ENCODE measurements at places on chromosomes 16 and 17. TPM values are rescaled to one million over a fixed set of nuclear protein-coding genes. Genes with fewer than 3 reads are reported as not detected.

The RGS9 gene
- 20.2 TPM for polyA plus RNA-seq

The HBM gene
- polyA plus RNA-seq = not detected

The LLGL1 gene
- polyA plus RNA-seq = 71.6 TPM

The LITAFD gene
- polyA plus RNA-seq = not detected

The KLHL36 gene
- polyA plus RNA-seq = 19.2 TPM

The CEP295NL gene
- polyA plus RNA-seq = 0.20 TPM

The NOS2 gene
- 1.7 TPM for polyA plus RNA-seq

The MYH13 gene
- polyA plus RNA-seq = not detected

The KRT16 gene
- not detected for polyA plus RNA-seq

The KRTAP2-3 gene
- not detected for polyA plus RNA-seq

The TNFSF13 gene
- polyA plus RNA-seq = 17.3 TPM

The SDK2 gene
- polyA plus RNA-seq = 11.0 TPM

The ATXN7L3 gene
- polyA plus RNA-seq = 77.5 TPM

The SUPT4H1 gene
- polyA plus RNA-seq = 111 TPM

The WNT9B gene
- not detected for polyA plus RNA-seq

DNA sequence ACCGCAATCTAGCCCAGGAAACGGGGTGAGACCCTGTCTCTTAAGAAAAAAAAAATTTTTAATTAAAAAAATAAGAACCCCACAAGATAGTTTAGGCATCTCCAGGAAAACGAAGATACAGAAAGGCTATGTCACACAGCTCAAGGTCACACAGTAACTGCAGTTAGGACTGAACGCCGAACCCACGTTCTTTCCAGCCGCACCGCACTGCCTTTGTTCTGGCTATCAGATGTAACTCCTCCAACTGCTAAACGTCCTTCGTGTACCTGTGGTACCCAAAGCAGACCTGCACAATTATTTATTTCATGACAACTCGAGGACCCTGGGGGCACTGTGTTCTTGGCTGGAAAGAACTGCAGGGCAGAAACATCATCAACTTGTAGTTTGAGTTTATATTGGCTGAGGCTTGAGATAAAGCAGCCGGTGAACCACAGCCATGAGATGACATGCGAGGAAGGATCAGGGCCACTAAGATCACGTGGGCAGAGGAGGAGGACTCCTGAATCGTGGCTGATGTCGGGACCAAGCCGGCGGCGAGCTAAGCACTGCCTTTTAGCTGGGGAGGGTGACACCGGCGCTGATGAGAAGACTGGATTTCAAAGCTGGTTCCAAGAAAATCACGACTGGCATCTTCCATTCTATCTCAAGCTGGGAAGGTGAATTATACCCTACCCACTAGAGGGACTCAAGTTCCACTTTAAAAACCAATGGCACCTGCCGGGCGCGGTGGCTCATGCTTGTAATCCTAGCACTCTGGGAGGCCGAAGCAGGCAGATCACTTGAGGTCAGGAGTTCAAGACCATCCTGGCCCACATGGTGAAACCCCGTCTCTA lies 20.7 kb upstream of the MNT start:
- peak; percentile 66 for DNase-seq

DNA sequence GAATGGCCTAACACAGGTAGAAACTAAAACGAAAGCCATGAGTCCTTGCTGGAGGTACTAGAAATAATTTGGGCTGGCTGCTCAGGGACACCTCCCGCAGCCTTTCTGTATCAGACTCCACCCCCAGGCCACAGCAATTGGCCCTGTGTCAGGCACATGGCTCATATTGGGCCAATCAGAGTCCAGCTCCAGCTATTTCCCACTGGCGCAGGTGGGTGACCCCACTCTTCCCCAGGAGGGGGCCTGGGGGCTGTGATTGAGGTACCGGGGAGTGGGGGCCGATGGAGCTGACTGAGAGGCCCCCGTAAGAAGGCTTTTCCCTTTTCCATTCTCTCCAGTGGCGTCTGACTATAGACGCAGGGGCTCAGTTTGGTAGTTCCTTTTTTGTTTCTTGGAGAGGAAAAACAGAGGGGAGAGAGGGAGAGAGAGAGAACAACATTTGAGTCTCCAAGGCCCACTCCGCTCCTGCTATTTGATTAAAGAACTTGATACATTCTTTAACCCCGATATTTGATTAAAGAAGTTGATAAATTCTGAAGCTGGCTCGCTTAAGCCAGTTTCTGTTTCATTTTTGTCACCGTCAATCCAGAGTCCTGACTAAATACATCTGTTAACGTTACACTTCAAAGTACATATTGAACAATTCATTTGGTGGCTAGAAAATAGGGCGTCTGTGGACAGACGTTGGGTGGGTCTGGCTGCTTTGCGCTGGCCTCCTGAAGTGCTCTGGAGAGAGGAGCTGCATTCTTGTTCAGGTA lies 26.3 kb downstream of the FOXL1 start:
- DNase-seq = no peak

GRCh38 chr16:19649980-19650379 lies 68.0 kb downstream of the KNOP1 start:
- DNase-seq = no peak

- peak; percentile 16 for DNase-seq
Observed at GRCh38 chr16:68644296-68644695, 814 bp upstream of the CDH3 start.

DNA sequence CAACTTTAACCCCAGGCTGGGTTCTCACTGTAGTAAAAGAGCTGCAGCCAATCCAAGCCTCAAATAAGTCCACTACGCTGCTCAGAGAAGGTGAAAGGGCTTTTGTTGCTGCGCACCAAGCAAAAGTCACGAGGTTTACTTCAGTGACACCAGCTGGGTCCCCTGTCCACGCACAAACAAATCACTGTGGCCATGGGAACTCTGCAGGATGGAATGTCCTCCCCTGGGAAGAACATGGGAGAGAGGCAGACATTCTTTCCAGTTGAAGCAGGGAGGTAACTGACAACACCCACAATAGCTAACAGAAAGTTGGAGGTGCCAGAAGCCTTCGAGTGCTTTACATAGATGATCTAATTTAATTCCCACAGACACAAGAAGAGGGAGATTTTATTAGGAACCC lies 181.9 kb downstream of the PMP22 start:
- DNase-seq = no peak

GRCh38 chr16:75648265-75649076 lies 898 bp downstream of the TERF2IP start:
- peak; percentile 92 for DNase-seq

DNA sequence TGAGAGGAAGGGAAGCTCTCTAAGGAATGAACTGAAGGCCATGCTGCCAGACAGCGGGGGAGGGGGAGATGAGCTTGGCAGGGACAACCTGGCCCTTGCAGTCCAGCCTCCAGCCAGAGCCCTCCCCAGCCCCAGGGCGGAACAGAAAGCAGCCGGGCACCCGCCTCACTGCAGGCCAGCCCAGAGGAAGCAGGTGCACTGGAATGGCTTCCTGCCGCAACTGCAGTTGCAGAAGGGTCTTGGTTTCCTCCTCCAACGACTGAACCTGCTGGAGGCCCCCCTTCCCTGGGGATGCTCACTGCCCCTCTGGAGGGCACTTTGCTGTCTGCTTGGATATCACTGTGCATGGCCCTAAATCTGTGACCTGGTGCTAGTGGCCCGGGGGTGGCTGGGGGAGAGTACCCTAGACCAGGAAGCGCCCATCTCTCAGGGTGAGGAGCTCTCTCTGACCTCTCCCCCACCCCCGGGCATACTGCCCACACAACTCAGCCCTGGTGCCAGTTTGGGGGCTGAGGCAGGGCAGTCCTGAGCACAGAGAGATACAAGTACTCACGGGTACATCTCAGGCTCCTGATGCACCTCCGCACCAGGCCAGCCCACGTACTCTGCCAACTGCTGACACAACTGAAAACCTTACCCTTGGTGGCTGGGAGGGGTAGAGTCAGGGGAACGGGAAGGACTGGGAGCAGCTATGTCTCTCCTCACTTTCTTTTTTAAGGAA lies 41.1 kb downstream of the MYO18A start:
- DNase-seq = no peak

DNA sequence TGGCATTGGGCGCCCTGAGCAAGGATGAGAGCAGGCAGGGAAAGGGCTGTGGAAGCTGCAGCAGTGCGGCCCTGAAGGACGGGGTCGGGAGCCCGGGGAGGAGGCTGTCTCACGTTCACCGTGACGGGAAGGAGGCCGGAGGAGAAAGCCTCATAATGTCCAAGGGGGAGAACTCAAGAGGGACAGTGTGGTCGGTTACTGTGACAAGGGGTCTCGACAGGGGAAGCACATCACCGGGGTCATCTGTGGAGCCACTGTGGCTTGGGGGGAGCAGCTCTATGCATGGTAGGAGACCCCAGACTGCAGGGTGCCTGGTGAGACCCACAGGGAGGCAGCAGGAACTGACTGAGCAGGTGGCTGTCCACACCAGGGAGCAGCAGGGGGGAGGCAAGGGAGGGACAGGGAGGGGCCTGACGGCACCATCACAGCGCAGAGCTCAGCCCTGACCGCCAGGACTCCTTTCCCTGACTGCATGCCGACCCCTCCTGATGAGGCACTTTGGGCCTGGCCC lies 154.6 kb upstream of the CHMP6 start:
- DNase-seq = no peak

DNA sequence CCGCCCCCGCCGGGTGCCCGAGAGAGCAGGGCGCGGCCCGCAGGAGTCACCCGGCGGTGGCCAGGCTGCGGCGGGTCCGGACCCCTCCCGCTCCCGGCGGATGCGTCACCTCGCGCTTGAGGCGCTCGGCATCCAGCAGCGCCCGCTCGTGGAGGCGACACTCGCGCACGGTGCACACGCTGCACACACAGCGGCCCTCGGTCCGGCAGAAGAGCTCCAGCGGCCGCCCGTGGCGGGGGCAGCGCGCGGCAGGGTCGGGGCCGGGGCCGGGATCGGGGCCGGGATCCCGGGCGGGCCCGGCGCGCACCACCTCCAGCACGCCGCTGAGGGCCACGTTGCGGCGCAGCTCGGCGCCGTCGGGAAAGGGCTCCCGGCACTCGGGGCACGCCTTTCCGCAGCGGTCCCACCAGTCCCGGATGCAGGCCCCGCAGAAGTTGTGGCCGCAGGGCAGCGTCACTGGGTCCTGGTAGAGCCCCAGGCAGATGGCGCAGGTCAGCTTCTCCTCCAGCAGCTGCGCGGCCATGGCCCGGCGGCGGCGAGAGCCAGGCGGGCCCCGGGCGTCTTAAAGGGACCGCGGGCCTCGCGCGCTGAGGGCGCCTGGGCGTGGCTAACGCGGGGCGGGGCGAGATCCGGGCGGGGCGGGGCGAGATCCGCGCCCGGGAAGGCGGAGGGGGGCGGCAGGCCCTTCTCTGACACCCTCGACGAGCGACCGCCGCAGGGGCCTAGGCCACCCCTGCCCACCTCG lies at the start of gene TRIM65:
Gene TRIM65, minus strand, starts transcription at position 537 of the 745 bp plus-strand sequence. Its CDS starts 14 bp downstream, at position 523.
- peak; percentile 78 for DNase-seq

- DNase-seq = peak; percentile 59
Observed at GRCh38 chr17:57636985-57637665, 108.0 kb downstream of the CCDC182 start.

GRCh38 chr16:81673432-81673831 lies 105.7 kb upstream of the PLCG2 start:
- no peak for DNase-seq

GRCh38 chr17:61574542-61575351 lies 16.3 kb downstream of the NACA2 start:
- peak; percentile 31 for DNase-seq

- DNase-seq = no peak
Observed at GRCh38 chr17:34842235-34842634, 119.0 kb downstream of the CCT6B start.

- no peak for DNase-seq
Observed at GRCh38 chr16:85851034-85851785, 47.8 kb upstream of the IRF8 start.

GRCh38 chr17:38898812-38899348 lies 26.5 kb upstream of the LASP1NB start:
- no peak for DNase-seq

- DNase-seq = peak; percentile 45
Observed at GRCh38 chr17:67532326-67532871, 155.3 kb downstream of the PITPNC1 start.

DNA sequence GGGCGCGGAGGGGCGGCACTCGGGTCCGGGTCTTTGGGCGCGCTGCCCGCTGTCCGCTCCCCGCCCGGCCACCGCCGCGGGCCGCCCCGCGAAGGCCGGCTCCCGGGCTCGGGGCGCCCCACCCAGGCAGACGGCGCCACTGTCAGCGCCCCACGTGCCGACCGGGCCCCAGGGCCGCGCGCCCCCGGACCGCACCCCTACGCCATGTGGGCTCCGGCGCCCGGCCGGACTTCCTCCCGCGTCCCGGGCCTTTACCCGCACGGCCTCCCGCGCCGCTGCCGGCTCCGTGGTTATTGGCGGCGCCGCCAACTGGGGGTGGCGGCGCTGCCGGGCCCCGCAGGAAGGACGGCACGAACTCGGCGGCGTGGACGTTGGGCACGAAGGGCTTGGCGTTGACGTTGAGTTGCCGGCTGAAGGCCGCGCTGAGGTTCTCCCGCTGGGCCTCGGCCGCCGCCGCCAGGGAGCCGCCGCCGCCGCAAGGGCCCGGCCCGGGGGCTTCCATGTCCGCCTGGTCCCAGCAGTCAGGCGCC lies 577 bp downstream of the GSPT1 start:
- peak; percentile 32 for DNase-seq

- no peak for DNase-seq
Observed at GRCh38 chr17:6872936-6873335, 41.4 kb upstream of the TEKT1 start.

- no peak for DNase-seq
Observed at GRCh38 chr16:85856585-85856984, 42.4 kb upstream of the IRF8 start.

GRCh38 chr16:72295914-72296313 lies 124.0 kb upstream of the PMFBP1 start:
- no peak for DNase-seq

- DNase-seq = peak; percentile 79
Observed at GRCh38 chr16:6081320-6081976, 983.9 kb upstream of the EEF2KMT start.

GRCh38 chr17:58525239-58525638 lies 10.8 kb upstream of the MTMR4 start:
- no peak for DNase-seq

All from brain (organoid and tissue), 16 donors.